ENCODE measurements at places on chromosomes 1 and 21.

GRCh38 chr21:33441489-33442477 lies 38.0 kb downstream of the TMEM50B start:
- DNase-seq: no peak

GRCh38 chr1:59678040-59678439 lies 136.7 kb upstream of the HOOK1 start:
- DNase-seq: no peak

DNA sequence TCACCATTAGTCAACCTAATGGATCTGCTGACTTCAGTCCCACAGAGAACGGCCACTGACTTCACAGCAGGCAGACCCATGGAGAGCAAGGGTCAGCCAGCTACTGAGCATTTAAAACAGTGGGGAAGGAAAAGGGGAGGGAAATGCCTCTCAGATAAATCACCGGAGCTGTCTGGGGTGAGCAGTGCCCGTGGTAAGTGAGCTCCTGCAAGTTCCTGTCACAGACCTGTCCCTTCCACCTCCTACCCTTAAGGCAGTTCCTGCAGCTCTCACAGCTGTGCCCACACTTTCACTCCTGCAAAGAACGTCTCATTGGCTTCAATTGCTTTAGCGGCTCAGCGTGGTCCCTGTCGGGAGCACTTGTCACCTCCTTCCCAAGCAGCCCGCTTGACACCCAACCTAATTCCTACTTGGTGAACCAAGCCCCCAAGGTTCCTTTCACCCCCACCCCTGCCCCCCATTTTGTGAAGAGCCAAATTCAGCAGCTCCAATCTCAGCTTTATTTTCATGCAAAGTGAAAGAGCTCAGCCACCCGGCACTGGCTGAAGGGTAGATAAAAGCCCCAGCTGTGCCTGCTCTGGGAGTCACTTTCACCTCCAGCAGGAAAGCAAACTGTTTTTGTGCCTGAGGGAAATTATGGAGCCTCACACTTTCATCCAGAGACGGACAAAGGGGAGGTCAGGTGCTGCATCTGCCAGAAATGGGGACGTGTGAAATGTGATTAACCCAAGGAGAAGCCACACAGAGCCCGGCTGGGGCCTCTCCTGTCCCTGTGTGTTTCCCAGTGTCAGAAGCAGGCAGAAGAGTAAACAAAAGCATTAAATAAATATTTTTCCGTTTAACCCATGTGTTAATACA lies 306.2 kb downstream of the TTLL7 start:
- no peak for DNase-seq

- no peak for DNase-seq
Observed at GRCh38 chr1:234296496-234296895, 76.8 kb upstream of the COA6 start.

DNA sequence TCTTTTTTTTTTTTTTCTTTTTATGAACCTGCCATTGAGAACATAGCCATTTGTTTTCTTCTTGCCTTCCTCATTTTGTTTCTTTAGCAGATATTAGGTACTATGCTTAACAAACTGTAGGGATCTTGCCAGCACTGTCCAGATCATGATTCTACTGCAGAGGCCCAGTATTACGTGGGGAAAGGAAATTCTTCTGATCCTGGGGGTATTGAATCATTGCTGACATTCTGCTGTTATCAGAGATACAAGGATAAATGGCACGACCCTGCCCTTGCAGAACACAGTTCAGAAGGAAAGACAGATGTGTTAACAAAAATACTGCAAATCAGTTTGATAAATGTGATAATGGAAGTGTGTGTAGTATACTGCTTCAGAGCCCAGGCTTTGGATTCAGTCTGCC lies 56.2 kb downstream of the BTBD8 start:
- no peak for DNase-seq

DNA sequence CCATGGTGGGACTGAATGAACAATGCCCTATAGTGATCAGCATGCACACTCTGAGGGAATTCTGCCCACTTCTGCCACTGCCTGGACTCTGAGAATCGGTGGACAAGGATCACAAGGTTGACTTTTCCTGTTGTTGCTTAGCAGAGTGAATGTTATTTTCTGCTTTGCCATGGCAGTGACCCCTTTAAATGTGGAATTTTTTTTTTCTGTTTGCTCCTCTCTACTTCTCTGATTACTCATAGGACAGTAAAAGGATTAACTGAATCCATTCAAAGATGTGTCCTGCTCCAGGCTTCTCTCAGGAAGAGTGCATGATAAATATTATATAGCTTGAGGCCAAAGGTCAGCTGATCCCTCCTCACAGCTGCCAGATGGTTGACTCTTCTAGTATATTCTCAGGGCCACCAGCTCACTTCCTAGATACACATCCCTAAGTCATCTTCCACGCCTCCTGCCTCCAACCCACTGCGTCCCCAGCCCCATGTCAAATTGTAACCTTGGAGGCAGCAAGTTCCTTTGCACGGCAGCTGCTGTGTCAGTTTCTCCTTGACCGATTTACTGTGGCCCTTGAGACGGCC lies 74.0 kb upstream of the RALGPS2 start:
- no peak for DNase-seq

DNA sequence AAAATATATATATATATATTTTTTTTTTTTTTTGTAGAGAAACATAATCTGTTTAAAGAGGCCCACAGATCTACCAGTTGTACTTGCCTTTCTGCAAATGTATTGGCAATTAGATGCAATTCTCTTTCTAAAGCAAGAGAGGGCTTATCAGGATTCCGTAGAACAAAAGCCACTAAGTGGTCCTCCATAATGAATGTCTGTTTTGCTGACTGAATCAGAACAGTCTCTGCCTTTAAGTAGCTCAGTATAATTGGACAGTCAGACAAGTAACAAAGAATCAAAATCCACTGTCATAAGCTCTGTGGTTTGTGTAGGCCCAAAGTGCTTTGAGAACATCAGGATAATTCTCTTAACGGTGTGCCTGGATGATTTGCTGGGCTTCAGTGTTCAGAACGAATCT lies 17.3 kb downstream of the SARS1 start:
- DNase-seq: no peak

- DNase-seq: no peak
Observed at GRCh38 chr1:104856091-104856490, 1106.4 kb downstream of the AMY1C start.

DNA sequence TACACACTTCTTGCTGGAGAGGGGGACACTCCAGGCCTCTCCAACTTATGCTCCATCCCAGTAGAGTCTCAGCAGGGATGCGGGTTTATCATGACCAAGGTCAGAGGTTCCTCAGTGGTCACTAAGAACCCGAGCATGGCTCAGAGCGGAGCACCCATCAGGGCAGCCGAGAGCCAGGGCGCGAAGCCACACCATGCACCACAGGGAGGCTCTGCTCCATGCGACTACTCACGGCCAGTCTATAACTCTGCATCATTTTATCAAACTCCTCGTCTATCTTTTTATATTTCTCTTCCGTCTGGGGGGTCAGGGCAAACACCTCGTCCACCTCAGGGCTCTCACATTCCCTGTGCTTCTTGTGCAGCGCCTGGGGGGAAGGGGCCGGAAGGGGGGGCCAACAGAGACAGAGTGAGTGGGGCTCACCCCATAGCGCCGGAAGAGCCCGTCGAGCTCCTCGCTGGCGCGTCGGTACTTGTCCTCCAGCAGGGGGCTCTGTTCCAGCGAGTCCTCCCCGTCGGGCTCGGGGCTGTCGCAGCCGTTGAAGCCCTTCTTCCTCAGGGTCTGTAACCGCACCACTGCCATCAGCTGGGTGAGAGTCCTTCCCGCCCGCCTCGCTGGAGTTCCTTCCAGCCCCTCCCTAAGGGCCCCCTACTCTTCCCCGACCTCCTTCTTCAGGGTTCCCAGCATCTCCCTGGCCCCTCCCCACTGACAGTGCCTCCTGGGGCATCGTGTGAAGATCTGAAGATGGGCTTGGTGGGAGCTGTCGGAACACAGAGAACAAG lies 20.0 kb downstream of the MEF2D start:
- no peak for DNase-seq

DNA sequence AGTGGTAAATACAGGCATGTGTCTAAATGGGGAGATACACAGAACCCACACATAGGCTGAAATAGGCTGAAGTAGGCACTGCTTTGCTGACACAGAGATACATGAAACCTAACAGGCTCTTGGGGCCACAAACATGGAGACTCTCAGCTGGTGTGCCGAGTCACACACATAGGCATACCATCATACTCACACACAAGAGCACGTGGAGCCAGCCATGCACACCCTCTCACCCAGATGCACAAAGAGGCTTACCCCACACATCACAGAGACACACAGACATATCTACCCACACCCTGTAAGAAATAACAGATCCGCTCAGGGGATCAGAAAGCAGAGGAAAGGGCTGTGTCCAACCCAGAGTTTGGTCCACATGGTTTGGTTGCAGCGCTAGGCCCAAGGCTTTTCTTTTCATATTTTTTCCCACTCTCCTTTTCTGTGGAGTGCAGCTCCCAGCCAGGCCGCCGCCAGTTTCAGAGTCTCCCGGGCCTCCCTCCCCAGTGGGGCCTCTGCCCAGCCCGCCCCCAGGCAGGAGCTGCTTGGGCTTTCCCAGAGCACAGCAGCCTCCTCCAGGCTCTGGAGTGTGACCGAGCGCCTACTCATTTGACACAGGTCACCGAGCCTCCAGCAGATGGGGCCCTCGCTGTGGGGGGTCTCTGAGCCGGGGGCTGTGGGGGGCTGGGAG lies 3.9 kb upstream of the POU3F1 start:
- no peak for DNase-seq

- peak; percentile 77 for DNase-seq
Observed at GRCh38 chr1:46489638-46490405, at the start of gene DMBX1. TSS of gene DMBX1 (plus strand) at chr1:46489836. CDS start at chr1:46507011, 17,175 bp downstream.

- no peak for DNase-seq
Observed at GRCh38 chr1:79852004-79852403, 845.5 kb upstream of the ADGRL4 start.
